ENCODE measurements at places on chromosomes 12 and 14. TPM values are rescaled to one million over a fixed set of nuclear protein-coding genes. Genes with fewer than 3 reads are reported as not detected.

DNA sequence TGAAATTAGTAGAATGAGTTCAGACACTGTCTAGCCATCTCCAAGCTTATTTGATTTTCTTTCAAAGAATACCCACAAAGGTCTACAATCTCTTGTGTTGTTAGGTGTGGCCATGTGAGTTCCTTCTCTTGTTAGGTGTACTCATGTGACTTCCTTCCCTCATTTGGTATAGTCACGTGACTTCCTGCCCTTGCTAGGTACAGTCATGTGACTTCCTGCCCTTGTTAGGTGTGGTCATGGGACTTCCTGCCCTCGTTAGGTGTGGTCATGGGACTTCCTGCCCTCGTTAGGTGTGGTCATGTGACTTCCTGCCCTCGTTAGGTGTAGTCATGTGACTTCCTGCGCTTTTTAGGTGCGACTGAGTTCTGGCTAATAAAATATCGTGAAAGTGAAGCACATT is 179.6 kb downstream of the TMX1 start:
- DNase-seq: no peak

DNA sequence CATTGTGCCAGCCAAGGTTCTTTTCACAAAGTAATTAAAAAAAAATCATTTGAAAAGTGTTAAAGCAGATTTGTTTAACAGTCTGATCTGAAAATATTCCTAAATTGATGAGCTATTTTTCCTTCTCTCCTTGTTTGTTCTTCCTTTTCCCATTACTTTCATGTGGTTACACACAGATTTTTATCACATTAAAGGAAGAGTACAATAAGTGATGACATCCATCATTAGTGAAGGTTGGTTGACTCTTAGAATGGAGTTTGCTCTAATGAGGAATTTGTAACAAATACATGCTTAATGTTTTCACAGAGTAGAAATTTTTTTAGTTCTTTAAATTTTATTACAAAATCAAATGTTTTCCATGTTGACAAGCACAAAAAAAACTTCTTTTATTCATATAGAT is 18.9 kb upstream of the TOMM20L start:
- no peak for DNase-seq

DNA sequence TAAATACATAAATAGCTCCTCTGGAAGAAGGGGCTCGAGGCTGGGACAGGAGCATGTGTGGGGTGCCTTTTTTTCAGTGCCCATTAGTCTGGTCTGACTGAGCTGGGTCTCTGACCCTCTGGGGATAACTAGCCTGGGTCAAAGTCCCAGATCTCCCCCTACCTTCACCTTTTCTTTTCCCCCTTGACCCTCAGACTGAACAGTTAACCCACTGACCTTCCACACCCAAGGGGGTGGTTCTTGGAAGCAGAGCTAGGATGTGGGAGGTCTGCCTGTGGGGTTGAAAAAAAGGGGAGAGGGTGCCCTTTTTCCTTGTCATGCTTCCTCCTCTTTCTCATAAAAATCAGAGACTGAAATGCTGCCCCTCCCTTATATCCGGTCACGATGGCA is 925 bp upstream of the GLI1 start:
- no peak for DNase-seq

- DNase-seq: no peak
Measured at GRCh38 chr14:73740618-73741326, 26.6 kb upstream of the PNMA1 start.

GRCh38 chr14:92450351-92451070 is 63.1 kb upstream of the RIN3 start:
- no peak for DNase-seq

DNA sequence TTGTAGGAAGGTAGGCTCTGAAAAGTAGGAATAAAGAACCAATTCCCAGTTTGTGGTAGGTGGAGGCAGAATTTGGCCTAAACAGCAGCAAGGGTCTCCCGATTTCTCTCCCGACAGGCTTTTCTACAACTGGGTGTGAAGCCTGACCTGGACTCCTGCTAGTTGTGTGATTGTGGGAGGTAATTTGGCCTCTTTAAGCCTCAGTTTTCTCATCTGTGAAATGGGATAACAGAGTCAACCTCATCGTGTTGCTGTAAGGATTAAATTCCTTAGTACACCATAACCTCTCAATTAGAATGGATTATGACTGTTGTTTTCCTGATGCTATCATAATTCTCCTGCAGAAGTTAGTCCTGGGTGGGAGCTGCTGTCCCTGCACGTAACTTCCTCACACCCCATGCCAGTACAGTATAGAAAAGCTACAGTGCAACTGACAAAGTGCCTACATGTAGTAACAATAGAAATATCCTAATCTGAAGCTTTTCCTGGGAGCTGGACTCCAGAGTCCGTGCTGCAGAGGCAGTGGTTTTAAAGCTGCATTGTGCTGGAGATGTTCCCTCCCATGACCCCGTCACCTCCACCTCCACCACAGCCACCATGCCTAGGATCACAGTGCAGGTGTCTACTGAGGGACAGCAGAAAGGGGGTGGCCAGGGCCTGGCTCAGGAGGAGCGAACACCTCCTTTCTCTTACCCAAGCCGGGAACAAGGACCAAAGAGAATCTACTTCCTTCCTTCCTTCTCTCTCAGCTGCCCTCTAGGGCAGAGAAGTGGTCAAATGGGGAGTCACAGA is 76.5 kb downstream of the FBXL14 start:
- no peak for DNase-seq

GRCh38 chr14:71418532-71419245 is 511.4 kb downstream of the PCNX1 start:
- DNase-seq: no peak

DNA sequence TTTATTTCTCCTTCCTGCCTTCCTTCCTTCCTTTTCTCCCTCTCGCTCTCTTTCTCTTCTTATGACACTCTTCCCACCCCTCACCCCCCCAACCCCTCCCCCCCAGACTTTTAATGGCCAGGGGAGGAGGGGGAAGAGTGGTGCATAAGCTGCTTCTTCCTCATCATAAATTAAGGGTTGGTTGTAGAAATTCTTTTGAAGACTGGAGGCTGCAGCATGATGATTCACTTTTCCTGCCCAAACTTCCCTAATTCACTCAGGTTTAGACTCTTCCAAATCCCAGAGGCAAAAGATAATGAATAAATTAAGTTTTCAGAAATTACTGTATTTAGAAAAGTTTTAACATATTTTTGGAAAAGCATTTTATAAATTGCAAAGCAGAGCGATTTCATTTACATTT is 58.2 kb downstream of the GRIP1 start:
- no peak for DNase-seq

GRCh38 chr12:14995583-14996425 is 23.0 kb downstream of the PDE6H start:
- no peak for DNase-seq

DNA sequence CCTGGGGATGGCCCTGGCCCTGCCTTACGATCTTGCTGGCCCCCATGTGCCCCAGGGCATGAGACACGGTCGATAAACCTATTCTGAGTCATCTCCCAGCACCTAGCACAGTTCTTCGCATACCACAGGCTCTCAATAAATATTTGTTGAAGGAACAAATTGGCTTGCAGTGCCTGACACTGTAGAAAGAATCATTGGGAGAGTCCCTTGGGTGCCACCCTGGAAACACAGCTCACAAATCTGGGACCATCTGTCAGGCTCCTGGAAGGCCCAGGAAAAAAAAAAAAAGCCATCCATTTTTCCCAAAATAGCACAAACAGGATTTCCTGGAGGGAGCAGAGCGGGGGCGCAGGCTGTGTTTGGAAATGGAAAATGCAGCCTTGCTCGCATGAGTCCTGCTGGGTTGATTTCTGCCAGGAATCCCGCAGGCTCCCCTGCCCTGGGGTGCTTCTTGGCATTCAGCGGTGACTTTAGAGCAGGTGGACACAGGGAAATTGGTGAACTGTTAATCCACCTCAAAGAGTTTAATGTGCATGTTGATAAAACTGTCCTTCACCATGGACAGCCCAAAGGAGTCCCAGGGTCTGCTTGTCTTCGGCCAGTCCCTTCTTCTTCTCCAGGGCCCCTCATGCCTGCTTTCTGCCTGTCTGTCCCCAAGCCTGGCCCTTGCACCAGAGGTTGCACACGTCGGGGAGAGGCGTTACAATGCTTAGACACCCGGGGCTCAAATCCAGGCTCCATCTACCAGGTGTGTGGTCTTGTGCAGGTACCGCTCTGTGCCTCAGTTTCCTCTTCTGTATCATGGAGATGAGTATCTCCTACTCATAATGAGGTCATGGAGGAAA is 106.1 kb upstream of the RFLNA start:
- peak; percentile 70 for DNase-seq

DNA sequence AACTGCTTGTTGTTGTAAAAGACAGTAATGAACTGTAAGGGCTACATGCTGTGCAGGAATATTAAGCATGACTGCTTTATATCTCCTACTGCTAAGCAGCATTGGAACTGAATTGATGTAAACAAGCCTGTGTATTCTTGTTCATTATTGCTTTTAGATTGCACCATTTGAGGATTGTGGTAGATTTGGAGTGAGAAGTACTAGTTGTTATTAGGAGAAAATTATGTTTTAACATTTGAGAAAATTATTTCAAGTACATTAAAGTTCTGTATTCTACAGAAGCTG is 212.7 kb downstream of the ERC1 start:
- DNase-seq: no peak

DNA sequence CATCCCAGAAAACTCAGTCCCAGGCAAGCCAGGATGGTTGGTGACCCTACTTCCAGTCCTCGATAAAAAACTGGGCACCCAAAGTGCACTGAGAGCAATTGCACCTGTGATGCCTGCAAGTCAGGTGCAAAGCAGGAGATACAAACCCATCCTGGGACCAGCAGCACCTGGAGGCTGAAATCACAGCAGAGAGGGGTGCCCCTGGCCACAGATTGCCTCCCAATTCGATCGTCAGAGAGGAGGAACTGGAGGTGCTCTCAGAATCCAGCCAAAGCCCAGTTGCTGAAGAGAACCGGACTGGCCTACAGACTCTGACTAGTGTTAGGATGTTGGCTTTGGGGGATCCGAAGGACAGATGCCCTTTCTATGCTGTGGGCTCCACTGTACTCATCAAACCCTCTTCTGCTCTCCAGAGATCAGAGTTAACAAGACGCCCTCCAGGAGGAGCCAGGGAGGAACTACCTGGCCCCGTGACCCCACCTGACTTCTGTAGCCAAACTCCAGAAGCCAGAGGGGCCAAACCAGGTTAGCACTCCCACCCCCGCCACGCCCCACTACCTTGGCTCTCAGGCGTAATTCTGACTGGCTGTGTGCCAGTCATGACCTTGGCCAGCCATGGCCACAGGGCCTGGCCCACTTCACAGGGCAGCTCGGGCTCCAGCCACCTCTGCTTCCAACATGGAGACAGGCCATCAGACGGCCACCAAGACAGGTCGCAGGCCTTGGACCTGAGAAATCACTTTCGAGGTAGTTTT is 284.5 kb upstream of the RTL1 start:
- no peak for DNase-seq

- no peak for DNase-seq
Measured at GRCh38 chr12:91591639-91591987, 409.0 kb upstream of the DCN start.

DNA sequence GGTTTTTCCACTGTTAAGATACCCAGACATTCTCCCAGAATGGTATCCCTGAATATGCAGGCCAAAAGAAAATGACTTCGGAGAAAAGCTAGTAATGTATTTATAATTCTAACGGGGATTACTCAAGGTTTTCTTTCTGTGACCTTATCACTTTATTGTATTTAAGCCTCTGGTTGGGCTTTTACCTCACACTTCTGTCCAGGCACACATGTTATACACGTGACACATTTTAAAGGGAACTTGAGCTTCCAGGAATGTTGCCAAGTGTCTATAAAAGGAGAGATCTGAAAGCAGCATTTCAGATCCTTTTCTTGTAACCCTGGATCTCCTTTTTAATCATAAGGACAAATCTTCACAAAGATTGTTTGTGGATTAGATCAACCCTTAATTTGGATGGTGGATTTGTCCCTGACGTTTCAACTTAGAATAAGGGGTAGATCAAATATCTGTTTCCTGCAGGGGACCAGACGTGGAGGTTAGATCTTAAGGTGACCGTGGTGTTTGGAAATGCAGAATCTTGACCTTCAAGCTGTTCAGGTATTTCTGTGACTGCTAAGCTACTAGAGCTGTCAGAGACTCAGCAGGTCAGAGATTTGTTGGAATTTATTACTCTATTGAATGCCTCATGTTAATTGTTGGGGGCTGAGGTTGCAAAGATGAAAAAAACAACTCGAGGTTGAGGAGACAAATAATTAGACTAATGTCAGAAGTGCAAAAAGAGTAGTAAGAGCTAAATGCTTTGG is 1.5 kb downstream of the CIPC start:
- peak; percentile 33 for DNase-seq

DNA sequence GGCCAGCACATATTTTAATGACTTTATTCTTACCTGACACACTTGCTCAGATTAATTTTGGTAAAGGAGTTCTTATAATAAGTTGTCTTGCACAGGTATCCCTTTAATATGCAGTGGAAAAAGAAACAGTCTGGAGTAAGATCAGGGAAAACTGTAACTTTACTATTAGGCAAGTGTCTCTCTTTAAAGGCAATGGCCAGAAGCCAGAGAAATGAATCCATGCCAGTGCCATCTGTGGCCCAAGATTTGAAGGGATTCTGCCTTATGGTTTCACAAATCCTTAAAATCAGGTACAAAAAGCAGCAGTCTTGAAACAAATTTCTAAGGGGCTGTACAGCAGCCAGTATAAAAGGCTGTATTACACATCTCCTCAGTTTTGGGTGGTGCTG is 22.4 kb downstream of the NFYB start:
- no peak for DNase-seq

DNA sequence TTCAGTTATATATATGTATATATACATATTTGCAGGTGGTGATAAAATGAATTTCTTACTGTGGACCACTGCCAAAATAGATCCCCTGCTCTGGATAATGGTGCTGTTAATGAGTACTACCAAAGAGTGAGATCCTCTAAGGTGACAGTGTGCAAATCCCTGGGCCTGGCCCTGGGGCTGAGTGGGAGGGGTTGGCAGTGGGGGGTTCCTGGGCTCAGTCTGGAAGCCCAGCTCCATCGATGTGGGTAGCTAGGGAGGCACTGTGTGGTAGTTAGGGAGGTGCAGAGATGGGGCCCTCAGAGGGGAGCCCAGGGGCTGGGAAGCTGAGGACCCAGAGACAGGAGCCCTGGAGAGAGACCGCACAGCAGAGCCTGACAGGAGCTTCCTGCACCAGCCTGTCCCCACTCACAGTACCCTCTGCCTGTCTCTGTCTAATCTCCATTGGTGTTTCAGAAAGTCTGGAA is 9.1 kb downstream of the KRT8 start:
- DNase-seq: no peak

- no peak for DNase-seq
Measured at GRCh38 chr14:73143003-73143402, 6.7 kb downstream of the PSEN1 start.

- no peak for DNase-seq
Measured at GRCh38 chr12:27823038-27823437, 43.0 kb upstream of the MANSC4 start.

The WDR89 gene
- 14.1 TPM for total RNA-seq

The ARHGEF40 gene
- 29.3 TPM for total RNA-seq

The PPP1R1A gene
- not detected for total RNA-seq

All from SJCRH30 (cell line).